ENCODE measurements at places on chromosomes 4 and X.

DNA sequence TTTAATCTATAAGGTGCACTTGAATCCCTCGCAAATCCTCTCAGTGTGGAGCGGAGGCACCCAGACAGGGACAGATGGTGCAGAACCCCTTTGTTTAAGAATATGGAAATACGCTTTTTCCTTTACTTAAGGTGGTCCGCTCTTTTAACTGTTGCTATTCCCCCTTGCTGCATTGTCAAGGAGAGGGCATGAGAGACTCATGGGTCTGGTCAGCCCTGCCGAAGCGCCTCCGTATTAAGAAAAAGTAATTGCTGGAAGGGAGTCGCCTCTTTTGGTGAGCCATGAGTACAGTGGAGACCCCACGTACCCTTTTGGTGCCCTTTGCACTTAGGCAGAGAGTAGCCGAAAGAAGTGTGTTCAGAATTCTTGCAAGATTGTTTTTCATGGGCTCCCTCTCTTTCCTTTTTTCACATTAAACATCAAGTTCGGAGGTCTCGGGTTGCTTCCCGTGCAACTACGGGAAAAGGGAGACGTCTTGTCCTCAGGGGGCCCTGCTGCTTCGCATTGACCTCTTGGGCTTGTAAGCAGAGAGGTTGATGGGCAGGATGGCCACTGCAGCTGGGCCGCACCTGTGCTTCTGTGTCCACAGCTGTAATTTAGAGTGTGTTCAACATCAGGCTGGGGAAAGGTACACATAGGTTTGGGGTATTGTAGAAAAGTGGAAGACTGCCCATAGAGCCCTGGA is 109.6 kb downstream of the SPRY1 start:
- H3K27ac ChIP-seq = no peak overlapping the region
- H3K27me3 ChIP-seq = peaks cover 10% of the 10 kb centered on the region
- DNase-seq = no peak
- H3K4me1 ChIP-seq = peaks cover 6% of the 10 kb centered on the region

DNA sequence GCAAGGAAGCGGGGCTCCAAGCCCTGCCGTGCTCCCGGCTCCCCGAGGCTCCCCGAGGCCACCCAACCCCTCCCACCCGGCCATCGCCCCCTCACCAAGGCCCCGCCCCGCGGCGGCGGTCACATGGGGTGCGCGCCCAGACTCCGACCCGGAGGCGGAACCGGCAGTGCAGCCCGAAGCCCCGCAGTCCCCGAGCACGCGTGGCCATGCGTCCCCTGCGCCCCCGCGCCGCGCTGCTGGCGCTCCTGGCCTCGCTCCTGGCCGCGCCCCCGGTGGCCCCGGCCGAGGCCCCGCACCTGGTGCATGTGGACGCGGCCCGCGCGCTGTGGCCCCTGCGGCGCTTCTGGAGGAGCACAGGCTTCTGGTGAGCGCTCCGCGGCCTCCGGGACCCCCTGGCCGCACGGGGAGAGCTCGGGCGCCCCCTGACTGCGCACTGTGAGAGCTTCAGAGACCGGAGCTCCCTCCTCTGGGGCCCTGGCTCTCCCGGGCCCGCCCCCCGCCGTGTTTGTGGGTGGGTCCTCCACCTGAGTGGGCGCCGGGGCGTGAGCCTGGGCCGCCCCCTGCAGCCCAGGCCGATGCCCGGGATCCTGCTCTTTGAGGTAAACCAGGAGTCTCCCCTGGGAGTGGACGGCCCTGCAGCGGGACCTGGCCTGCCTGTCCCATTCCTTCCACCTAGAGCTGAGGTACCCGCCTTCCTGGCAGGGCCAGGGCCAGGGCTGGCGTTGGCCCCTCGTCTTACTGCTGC is at the start of gene IDUA:
Gene IDUA (plus strand): TSS at position 166 of the 745 bp plus-strand sequence. CDS start 41 bp downstream, at position 207.
- H3K27ac ChIP-seq = peak within 1 kb of the TSS; percentile 94
- no peaks in the 10 kb centered on the region for H3K36me3 ChIP-seq
- peak; percentile 84 for DNase-seq
- H3K4me1 ChIP-seq = peaks cover 31% of the 10 kb centered on the region
- H3K27me3 ChIP-seq = no peaks in the 10 kb centered on the region

- no peak overlapping the region for H3K4me3 ChIP-seq
- no peak overlapping the region for H3K27ac ChIP-seq
- no peak for DNase-seq
- H3K4me1 ChIP-seq = no peaks in the 10 kb centered on the region
- no peaks in the 10 kb centered on the region for H3K27me3 ChIP-seq
Measured at GRCh38 chrX:23503835-23504539, 163.3 kb upstream of the PRDX4 start.

GRCh38 chr4:113409181-113409580 is 352.4 kb downstream of the CAMK2D start:
- H3K27me3 ChIP-seq = peaks cover 7% of the 10 kb centered on the region
- H3K4me3 ChIP-seq = no peak overlapping the region
- H3K27ac ChIP-seq = no peak overlapping the region
- no peaks in the 10 kb centered on the region for H3K4me1 ChIP-seq
- H3K36me3 ChIP-seq = no peaks in the 10 kb centered on the region
- no peak for DNase-seq
